Naive thymus-derived CD8-positive, alpha-beta T cell (primary cell): ENCODE measurements at places on chromosomes 4 and X. TPM values are rescaled to one million over a fixed set of nuclear protein-coding genes. Genes with fewer than 3 reads are reported as not detected.
A peak's percentile ranks its signal among the peaks of the same experiment; 100 is the strongest.

DNA sequence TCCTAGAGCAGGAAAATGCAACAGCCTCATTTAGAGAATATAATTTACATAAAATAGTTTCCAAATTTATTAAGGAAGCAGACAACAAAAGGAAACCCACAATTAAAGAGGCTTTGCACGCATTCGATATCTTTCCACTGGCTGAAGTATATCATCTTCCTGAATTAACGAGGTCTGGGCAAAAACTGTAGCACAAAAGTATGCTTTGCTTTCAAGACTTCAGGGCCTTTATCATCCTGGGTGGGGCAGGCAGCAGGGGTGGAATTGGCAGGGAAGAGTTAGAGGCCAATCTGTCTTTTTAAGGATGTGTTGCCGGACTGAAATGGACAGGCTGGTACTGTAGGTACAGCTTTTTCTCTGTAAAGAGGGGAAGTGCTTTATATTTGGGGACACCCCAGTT, 17.0 kb upstream of the STX18 start:
- H3K27me3 ChIP-seq = no peaks in the 10 kb centered on the region
- H3K27ac ChIP-seq = no peak overlapping the region
- no peak overlapping the region for H3K4me3 ChIP-seq
- no peaks in the 10 kb centered on the region for H3K4me1 ChIP-seq
- peaks cover 12% of the 10 kb centered on the region for H3K36me3 ChIP-seq
- DNase-seq = no peak

The SOX3 gene
- total RNA-seq = not detected

The FRG2 gene
- total RNA-seq = not detected

DNA sequence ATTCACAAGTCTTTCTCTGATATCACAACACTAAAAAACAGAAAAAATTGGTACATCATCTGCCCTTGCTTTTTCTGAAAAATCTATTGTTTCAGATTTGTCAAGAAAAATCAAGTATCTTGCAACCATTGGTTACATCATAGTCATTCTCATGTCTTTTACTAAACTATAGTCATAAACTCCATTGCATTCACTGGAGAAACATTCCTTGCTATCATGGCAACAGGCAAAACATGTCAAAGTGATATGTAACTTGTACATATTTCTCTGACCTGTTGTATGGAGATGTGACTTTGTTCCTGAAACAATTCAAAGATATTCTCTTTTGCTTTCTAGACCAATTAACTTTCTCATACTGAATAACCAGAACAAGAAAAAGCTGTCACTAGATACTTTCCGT, 121.9 kb upstream of the ANK2 start:
- H3K27me3 ChIP-seq = peaks cover 11% of the 10 kb centered on the region
- no peaks in the 10 kb centered on the region for H3K36me3 ChIP-seq
- H3K4me3 ChIP-seq = no peak overlapping the region
- no peak overlapping the region for H3K27ac ChIP-seq
- no peak for DNase-seq

GRCh38 chrX:139191286-139191685, 339.3 kb upstream of the F9 start:
- DNase-seq = no peak
- no peaks in the 10 kb centered on the region for H3K4me1 ChIP-seq
- no peak overlapping the region for H3K27ac ChIP-seq
- H3K4me3 ChIP-seq = no peak overlapping the region

The KLHL13 gene
- total RNA-seq = 1.1 TPM

GRCh38 chr4:169231647-169232262, 39.0 kb downstream of the SH3RF1 start:
- no peaks in the 10 kb centered on the region for H3K36me3 ChIP-seq
- no peaks in the 10 kb centered on the region for H3K27me3 ChIP-seq
- no peak overlapping the region for H3K27ac ChIP-seq
- no peak for DNase-seq

GRCh38 chrX:119045884-119046283, 26.9 kb upstream of the CT47C1 start:
- DNase-seq = no peak
- no peak overlapping the region for H3K4me3 ChIP-seq
- no peaks in the 10 kb centered on the region for H3K4me1 ChIP-seq

DNA sequence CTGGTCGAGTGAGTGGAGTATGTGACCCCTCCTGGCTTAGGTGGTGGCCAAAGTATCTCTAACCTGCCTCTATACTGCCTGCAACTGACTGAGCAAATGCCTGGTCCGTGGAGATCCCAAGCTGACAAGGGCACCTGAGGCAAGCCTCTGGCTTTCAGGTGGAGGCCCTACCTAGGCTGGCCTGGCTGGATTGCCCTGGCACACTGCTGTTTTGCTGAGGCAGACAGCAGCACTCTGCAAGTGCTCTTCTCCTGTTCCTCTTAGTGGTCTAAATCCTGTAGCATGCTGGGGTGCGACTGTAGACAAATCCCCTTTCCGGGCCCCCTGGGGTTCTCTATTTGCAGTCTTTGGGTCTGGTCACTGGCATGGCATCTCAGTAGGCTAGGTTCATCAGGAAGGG, 44.8 kb downstream of the PNMA5 start:
- peaks cover 6% of the 10 kb centered on the region for H3K36me3 ChIP-seq
- no peak overlapping the region for H3K27ac ChIP-seq
- DNase-seq = no peak

- H3K27ac ChIP-seq = no peak overlapping the region
- H3K4me1 ChIP-seq = peaks cover 12% of the 10 kb centered on the region
- no peak for DNase-seq
- no peak overlapping the region for H3K4me3 ChIP-seq
- no peaks in the 10 kb centered on the region for H3K27me3 ChIP-seq
Observed at GRCh38 chr4:26131711-26132110, 189.1 kb upstream of the RBPJ start.

GRCh38 chr4:185504098-185505047, 30.9 kb downstream of the PDLIM3 start:
- H3K27me3 ChIP-seq = peaks cover 12% of the 10 kb centered on the region
- H3K27ac ChIP-seq = no peak overlapping the region
- DNase-seq = no peak

The AFF2 gene
- 2.0 TPM for total RNA-seq

- H3K27me3 ChIP-seq = no peaks in the 10 kb centered on the region
- no peaks in the 10 kb centered on the region for H3K4me1 ChIP-seq
- H3K27ac ChIP-seq = no peak overlapping the region
- no peak for DNase-seq
Observed at GRCh38 chrX:87409113-87409841, 108.3 kb upstream of the KLHL4 start.

- no peaks in the 10 kb centered on the region for H3K27me3 ChIP-seq
- no peak overlapping the region for H3K27ac ChIP-seq
- no peaks in the 10 kb centered on the region for H3K4me1 ChIP-seq
- DNase-seq = no peak
- H3K36me3 ChIP-seq = no peaks in the 10 kb centered on the region
Observed at GRCh38 chr4:77481856-77482255, 123.8 kb upstream of the CXCL13 start.

The TMEM156 gene
- total RNA-seq = 7.8 TPM

DNA sequence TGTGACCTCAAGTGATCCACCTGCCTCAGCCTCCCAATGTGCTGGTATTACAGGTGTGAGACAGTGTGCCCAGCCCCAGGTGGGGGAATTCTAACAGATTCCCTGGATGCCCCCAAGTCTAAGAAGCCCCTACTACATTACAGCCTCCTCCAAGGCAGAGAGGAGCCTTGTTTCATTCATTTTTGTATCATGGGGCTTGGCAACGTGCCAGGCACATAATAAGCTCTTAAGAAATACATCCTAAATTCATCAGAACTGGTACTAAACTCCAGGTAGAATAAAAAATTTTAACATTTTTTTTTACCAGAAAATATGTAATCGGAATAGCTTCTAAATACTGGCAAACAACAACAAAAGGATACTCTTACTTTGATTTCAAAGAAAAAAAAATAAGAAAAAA, 127.1 kb downstream of the CHIC2 start:
- H3K36me3 ChIP-seq = peaks cover 3% of the 10 kb centered on the region
- H3K4me1 ChIP-seq = no peaks in the 10 kb centered on the region
- H3K27me3 ChIP-seq = peaks cover 3% of the 10 kb centered on the region
- no peak for DNase-seq
- H3K27ac ChIP-seq = no peak overlapping the region

The TLR6 gene
- total RNA-seq = 4.0 TPM

The HMGN5 gene
- total RNA-seq = 2.4 TPM

GRCh38 chrX:107442914-107443527, 6.4 kb upstream of the FRMPD3 start:
- H3K27ac ChIP-seq = no peak overlapping the region
- peaks cover 47% of the 10 kb centered on the region for H3K27me3 ChIP-seq
- DNase-seq = no peak
- no peak overlapping the region for H3K4me3 ChIP-seq
- H3K4me1 ChIP-seq = no peaks in the 10 kb centered on the region

DNA sequence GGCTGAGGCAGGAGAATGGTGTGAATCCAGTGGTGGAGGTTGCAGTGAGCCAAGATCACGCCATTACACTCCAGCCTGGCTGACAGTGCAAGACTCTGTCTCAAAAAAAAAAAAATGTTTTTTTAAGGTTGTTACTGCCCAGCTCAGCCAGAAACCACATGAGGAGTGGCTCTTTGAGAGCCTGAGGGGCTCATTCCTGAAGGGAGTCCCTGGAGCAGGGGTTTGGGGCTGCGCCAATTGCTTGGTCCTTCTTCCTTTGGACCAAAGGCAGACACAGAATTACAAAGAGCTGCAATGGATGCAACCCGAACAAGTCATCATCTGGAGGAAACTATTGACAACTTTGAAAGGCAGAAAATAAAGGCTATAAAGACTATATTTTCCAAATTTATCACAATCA, 60.6 kb upstream of the WWC2 start:
- H3K27ac ChIP-seq = no peak overlapping the region
- no peaks in the 10 kb centered on the region for H3K36me3 ChIP-seq
- no peaks in the 10 kb centered on the region for H3K4me1 ChIP-seq
- no peak overlapping the region for H3K4me3 ChIP-seq
- no peak for DNase-seq

The NXF2 gene
- total RNA-seq = not detected

- no peaks in the 10 kb centered on the region for H3K27me3 ChIP-seq
- peak; percentile 5 for DNase-seq
- no peak overlapping the region for H3K4me3 ChIP-seq
- peaks cover 12% of the 10 kb centered on the region for H3K36me3 ChIP-seq
- no peak overlapping the region for H3K27ac ChIP-seq
Observed at GRCh38 chrX:107894038-107894437, 68.4 kb downstream of the MID2 start.

DNA sequence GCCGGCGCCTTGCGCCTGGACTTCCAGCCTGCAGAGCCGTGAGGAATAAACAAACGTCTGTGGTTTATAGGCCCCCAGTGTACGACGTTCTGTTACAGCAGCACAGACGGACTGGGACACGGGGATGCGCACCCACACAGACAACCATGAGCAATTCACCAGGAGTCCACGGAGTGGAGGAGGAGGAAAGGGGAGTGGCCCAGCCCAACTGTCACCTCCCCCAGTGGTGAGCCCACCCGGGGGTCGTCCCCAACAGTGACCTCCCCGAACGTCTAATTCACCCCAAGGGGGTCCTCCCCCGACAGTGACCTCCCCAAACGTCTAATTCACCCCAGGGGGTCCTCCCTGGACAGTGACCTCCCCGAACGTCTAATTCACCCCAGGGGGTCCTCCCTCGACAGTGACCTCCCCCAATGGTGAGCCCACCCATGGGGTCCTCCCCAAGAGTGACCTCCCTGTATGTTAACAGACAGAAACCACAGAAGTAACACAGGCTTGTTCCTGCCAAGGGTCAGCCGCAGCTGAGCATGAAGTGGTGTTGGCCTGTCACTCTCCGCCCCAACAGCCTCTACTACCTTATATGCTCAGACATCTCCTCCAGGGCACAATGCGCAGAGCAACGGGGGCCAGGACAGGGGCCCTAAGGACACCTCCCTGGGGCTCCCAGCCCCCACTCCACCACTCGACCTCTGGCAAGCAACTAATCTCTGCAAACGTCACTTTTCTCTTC, 6.2 kb downstream of the GAK start:
- no peak overlapping the region for H3K4me3 ChIP-seq
- H3K36me3 ChIP-seq = no peaks in the 10 kb centered on the region
- H3K4me1 ChIP-seq = peaks cover 77% of the 10 kb centered on the region
- H3K27me3 ChIP-seq = no peaks in the 10 kb centered on the region
- peak overlapping the region; percentile 56 for H3K27ac ChIP-seq

DNA sequence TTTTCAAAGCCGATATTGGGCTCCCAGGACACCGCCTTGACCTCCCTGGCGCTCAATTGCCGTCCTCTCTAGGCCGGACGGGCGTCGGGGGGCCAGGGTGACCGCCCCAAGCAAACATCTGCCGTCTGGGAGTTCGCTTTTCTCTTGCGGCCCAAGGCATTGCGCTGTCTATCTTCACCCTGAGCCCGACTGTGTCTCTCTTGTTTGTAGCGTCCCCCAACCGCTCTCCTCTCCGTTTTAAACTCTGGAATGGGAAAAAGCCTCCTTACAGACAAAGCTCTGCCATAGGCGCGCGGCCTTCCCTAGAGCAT, 551 bp upstream of the ARX start:
- H3K4me3 ChIP-seq = peak overlapping the region; percentile 64
- no peak for DNase-seq
- no peak overlapping the region for H3K27ac ChIP-seq

The IL3RA gene
- not detected for total RNA-seq

DNA sequence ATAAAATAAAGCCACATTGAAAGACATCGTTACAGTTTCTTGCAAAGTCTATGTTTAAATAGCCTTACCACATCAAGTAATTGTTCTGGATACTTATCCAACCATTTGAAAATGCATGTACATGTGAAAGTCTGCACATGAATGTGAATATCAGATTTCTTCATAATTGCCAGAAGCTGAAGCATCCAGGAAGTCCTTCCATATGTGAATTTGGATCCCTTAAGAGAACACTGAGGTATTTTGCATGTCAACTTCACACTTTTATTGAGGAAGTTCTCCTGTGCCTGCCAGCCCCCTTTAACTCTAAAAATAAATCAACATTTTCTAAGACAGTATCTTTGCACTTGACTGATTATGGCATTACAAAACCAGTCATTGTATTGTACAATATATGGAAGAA, 1103.5 kb upstream of the ADGRL3 start:
- no peaks in the 10 kb centered on the region for H3K27me3 ChIP-seq
- H3K27ac ChIP-seq = no peak overlapping the region
- H3K4me1 ChIP-seq = no peaks in the 10 kb centered on the region
- DNase-seq = no peak

DNA sequence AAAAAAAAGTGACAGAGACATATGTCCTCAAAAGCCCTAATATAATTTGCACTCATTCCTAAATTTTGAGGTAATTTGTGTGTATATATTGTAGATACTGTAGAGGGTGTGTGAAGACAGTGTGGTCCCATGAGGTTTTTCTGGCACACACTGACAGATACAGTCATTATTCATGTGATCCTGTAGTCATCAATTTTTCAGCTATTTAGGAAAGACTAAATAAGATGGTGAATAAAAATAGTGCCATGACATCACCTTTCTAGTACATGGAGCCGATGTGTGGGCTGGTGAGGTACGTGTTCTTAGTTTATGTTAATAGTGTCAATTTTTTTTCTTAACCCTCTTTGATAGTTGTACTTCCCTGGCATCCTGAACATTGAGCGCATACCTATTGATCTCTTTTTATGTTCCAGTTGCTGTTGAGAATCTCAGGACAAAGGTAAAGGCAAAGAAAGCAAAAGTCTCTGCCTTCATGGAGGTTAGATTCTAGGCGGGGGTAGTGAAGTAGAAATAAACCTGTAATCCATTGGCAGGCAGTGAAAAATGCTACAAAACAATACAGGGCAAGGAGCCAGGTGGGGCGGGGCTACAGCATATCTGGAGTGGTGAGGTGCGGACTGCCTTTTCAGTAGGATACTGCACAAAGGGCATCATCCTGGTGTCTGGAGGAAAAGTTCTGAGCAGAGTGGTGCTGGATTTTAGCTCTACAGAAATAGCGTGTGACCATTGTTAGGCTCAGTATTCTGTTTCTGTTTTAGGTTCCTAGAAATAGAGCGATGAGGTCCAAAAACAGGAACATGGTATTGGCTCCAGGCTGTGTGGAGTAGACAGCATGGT, 93.8 kb downstream of the ARHGAP10 start:
- peaks cover 13% of the 10 kb centered on the region for H3K36me3 ChIP-seq
- DNase-seq = no peak
- no peaks in the 10 kb centered on the region for H3K4me1 ChIP-seq
- H3K27me3 ChIP-seq = no peaks in the 10 kb centered on the region
